Ovary (tissue), 10 donors: ENCODE measurements at places on chromosomes 3 and 15. TPM values are rescaled to one million over a fixed set of nuclear protein-coding genes. Genes with fewer than 3 reads are reported as not detected.

GRCh38 chr15:87461631-87462030 is 794.9 kb downstream of the NTRK3 start:
- DNase-seq = no peak

DNA sequence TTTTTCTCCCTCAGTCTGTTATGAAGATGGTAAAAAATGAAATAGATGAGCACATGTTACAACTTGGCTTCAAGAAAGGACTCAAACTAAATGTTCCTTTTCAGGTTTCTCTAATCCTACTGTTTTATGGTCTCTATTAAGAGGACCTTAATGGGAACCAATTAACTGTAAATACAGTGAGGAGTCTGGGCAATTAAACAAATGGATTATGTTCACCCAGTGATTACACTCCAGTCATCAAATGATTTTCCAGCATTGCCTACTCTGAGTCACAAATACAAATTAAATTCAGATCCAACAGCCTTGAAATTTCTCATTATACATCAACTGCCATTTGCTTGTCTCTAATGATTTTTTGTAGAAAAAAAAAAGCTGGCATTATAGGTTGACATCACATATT is 129.2 kb downstream of the NEK10 start:
- no peak for DNase-seq

GRCh38 chr15:85383470-85384148 is 3.2 kb downstream of the AKAP13 start:
- DNase-seq = no peak

GRCh38 chr15:79820820-79821219 is 76.0 kb downstream of the MTHFS start:
- no peak for DNase-seq

Gene DNAH1
- polyA plus RNA-seq = 3.9 TPM

DNA sequence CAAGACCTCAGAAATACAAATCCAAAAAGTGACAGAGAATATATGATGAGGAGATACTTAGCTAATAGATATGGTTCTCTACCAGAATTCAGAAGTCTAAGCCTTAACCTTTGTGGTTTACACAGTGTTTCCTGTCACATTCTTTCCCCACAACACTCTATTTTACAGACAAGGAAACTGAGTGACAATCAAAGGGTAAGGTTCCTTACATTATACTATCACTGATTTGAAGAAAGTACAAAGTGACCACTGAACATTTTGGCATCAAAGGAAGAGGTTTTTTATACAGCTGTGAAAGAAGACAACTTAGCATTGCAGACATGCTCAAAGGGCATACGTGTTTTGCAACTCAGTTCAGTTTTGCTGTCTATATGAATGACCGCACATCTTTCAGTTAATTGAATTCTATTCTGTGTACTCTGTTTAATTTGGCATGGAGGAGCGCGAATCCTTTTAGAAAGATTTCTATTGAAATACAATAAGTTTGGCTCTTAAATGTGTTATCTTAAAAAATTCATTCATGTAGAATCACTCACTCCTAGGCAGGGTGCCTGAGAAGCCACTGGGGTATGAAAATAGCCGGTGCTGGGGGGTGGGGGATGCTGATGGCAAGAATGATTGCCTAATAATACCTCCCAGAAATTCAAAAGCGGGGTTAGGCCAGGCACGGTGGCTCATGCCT is 66.5 kb upstream of the SKOR1 start:
- no peak for DNase-seq

DNA sequence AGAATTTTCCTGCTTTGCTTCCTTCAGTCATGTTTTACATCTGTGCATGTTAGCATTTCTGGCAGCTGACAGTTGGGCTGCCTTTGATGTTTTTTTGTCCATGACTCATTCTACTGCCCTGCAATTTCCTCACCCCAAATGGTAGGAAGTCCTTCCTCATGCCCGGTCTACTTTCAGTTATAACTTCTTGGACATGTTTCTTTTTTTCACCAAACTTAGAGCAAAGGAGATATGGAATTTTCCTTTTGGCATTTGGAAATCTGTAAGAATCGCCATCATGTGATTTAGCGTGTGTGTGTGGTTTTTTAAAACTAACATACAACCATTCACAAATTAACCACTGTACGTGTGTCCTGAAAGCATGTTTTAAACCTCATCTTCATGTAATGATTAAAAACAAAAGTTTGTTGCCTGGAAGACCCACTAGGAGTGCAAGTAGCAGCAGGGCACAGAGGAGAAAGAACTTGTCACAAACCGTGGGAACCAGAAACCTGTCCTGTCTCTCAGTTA is 430.7 kb upstream of the CFAP20DC start:
- DNase-seq = no peak

GRCh38 chr3:171788546-171789351 is 21.5 kb downstream of the PLD1 start:
- DNase-seq = no peak

DNA sequence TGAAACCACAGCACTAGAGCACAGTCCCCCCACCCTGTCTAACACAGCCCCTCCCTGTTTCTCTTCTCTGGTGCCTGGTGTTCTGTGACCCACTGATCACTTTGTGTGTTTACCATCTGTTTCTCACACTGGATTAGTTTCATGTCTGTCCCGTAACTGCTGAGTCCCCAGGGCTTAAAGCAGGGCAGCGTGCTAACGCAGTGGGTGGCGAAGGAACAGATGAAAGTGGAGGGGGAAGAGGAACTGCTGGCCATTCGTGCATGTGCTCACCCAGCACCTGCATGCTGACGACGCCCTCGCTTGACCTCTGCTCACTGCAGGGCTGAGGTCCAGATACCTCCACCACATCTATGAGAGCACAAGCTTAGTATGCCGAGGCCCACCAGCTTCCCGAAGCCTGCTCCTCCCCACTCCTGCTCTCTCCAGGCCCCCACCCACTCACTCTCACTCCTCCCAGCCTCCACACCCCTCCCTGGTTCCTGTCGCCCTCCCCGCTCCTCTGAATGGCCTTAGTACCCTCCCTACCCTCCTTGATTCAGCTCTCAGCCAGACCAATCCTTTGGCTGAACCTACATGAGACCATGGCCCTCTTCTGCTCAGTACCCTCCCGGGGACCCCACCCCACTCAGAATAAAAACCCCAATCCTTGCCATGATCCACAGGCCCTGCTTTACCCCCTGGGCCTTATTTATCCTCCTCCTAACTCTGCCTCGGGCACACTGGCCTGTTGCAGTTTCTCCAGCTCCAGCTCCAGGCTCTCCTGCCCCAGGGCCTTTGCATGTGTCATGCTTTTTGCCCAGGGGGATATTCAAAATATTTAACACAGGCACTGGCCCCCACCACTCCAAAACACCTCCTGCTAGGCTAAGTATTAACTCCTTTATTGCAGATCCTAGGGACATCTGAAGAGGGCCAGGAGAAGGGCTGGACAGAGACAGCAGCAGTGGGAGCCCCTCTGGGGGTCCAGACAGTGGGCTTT is 15.1 kb upstream of the IQSEC1 start:
- DNase-seq = no peak

Gene ZMAT3
- 6.6 TPM for polyA plus RNA-seq

Gene PSMD6
- polyA plus RNA-seq = 51.0 TPM
